ENCODE measurements at places on chromosomes 11 and 22. TPM values are rescaled to one million over a fixed set of nuclear protein-coding genes. Genes with fewer than 3 reads are reported as not detected.

The ASRGL1 gene
- not detected for total RNA-seq

The OR8B2 gene
- not detected for total RNA-seq

The MRPL23 gene
- 285 TPM for total RNA-seq

The BIK gene
- total RNA-seq = 20.0 TPM

The NXPE2 gene
- not detected for total RNA-seq

The CRYBA4 gene
- not detected for total RNA-seq

The OR51E2 gene
- total RNA-seq = not detected

The NEFH gene
- total RNA-seq = 3.6 TPM

The GAB4 gene
- not detected for total RNA-seq

The CSF2RB gene
- total RNA-seq = not detected

The RASD2 gene
- total RNA-seq = not detected

The ABCG4 gene
- 0.42 TPM for total RNA-seq

The DSCAML1 gene
- total RNA-seq = 0.05 TPM

The RNF215 gene
- total RNA-seq = 10.5 TPM

The TBX10 gene
- total RNA-seq = not detected

The MS4A8 gene
- total RNA-seq = not detected

The P2RX6 gene
- 0.21 TPM for total RNA-seq

The C11orf42 gene
- total RNA-seq = not detected

The GLYATL1 gene
- not detected for total RNA-seq

The VPREB1 gene
- not detected for total RNA-seq

The RFPL1 gene
- total RNA-seq = not detected

The KDM4D gene
- 1.3 TPM for total RNA-seq

The MMP10 gene
- 2.8 TPM for total RNA-seq

The APOBEC3B gene
- 1.3 TPM for total RNA-seq

The ARL2 gene
- 132 TPM for total RNA-seq

The NCF4 gene
- total RNA-seq = not detected

The CRYBB1 gene
- total RNA-seq = not detected

The MFRP gene
- not detected for total RNA-seq

The CASP4 gene
- 88.7 TPM for total RNA-seq

The TYR gene
- not detected for total RNA-seq

The BDNF gene
- 1.2 TPM for total RNA-seq

The C1QTNF4 gene
- total RNA-seq = 0.92 TPM

The ARHGEF12 gene
- 32.6 TPM for total RNA-seq

The INTS4 gene
- total RNA-seq = 8.2 TPM

The SMIM38 gene
- not detected for total RNA-seq

The OR52E5 gene
- total RNA-seq = not detected

The OR51I1 gene
- not detected for total RNA-seq

The CDC45 gene
- total RNA-seq = 28.6 TPM

The PANX3 gene
- not detected for total RNA-seq

The TRIM51 gene
- not detected for total RNA-seq

The OR8B4 gene
- total RNA-seq = not detected

The HMOX1 gene
- 1.4 TPM for total RNA-seq

The HOATZ gene
- not detected for total RNA-seq

The OR2AG1 gene
- not detected for total RNA-seq

The SPDYC gene
- total RNA-seq = not detected

The B4GALNT4 gene
- 82.5 TPM for total RNA-seq

The MS4A15 gene
- not detected for total RNA-seq

The CAPN5 gene
- 6.7 TPM for total RNA-seq

The GNAZ gene
- total RNA-seq = 0.05 TPM

The TMEM45B gene
- total RNA-seq = 53.2 TPM

The CARNS1 gene
- total RNA-seq = not detected

The OR51B4 gene
- total RNA-seq = not detected

The PHOX2A gene
- not detected for total RNA-seq

The IGLL5 gene
- total RNA-seq = not detected
